ENCODE measurements at places on chromosomes 2 and 18.
A peak's percentile ranks its signal among the peaks of the same experiment; 100 is the strongest.

DNA sequence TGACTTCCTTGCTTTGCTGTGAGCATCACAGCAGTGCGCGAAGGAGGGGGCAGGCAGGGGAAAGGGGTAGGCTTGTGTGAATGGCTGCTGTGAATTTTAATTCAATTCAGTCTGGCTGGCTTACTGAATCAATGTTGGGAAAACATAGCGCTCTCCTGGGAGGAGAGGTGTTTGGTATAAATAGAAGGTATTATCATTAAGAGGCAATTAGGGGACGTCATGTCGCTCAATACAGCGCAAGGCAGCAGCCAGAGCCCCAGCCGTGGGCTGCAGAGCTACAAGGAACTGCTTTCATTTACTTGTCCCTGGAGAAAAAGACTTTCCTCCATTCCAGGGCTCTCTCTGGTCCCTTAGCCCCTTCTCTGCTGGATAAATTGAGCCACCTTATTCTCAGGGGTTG is 181.4 kb upstream of the MSH6 start:
- DNase-seq = peak; percentile 95

DNA sequence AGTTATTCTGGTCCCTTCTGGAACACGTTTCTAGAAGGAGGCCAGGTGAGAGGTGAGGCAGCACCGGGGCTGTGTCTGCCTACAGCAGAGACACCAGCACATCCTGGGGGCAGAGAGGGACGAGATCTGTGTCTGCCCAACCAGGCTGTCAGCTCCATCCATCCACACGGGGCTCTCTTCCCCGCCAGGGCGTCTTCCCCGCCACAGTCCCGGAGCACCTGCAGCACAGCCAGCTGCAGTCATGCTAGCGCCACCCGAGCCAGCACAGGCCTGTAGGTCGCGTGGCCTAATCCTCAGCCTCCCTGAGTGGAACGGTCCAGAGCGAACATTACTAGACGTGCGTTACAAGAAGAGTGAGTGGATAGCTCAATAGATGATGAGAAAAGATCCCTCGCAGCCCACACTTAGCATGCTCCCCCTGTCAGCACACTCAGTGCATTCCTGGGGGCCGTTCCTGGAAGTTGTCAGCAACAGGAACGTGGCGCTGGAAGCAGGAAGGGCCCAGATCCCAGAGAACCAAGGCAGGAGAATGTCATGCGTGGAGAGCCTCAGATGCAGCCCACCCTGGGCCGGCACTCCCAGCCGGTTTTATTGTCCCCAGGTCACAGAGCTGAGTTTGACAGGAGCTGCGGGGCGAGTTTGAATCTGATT is 179.0 kb downstream of the TWIST2 start:
- DNase-seq = no peak

DNA sequence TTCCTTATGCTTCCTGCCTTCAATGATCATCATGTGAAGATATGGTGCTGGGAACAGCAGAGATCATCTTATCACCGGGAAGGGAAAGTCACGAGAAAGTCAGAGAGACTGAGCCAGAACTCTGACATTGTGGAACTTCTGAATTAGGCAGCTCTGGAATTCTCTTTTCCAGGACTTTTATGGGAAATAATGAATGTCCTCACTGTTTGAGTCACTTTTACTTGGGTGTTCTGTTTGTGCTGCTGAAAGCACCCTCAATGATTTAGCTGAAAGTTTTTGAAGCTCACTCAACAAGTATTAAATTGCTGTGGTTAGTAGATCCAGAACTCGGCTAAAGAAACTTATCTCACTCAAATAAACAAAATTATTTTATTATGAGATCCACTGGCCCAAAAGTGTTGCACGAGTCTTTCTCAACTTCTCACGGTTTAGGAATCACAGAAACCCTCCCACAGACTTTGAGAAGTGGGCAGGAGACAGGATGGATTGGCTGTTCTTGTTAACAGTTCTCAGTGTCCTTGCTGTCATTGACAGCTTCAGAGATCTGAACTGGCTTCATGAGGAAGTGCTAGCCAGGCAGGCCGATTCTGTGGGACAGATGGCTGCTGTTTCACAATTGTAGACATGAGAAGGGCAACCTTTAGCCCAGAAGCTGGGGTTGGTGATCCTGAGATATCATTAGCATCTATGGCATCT is 26.4 kb upstream of the ATRAID start:
- no peak for DNase-seq

DNA sequence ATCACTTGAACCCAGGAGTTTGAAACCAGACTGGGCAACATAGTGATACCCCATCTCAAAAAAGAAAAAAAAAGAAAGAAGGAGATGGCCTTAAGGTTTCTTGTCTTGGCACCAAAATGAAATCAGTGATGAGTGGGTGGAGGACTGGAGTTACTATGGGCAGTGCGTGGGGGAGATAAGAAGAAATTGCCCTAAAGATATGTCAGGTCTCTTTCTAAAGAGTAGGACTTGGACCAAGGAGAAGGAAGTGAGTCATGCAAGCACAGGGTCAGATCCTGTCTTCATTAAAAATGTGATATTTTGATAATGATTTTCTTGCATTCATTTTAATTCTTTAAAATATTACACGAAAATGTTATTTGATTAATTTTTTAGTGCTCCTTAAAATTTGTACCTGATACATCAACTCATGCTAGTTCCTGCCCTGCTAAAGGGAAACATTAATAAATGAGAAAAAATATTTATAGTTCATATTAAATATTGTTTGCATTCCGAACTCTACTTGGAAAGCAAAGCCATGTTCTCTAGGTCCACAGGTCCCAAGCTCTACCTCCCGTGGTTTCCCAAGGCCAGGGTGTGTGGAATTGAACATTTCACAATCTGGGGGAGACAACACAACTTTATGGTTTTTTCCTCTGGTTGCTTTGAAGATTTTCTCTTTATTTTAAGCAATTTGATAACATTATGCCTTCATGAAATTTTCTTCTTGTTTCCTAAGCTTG is 62.6 kb upstream of the CTLA4 start:
- no peak for DNase-seq

GRCh38 chr2:42224422-42225067 is 55.4 kb downstream of the EML4 start:
- no peak for DNase-seq

- no peak for DNase-seq
These were observed 332.0 kb upstream of the RAB12 start for GRCh38 chr18:8277270-8277669.

- no peak for DNase-seq
These were observed 18.0 kb downstream of the DNMT3A start for GRCh38 chr2:25323610-25324189.
